ENCODE measurements at places on chromosomes 2 and 18.
A peak's percentile ranks its signal among the peaks of the same experiment; 100 is the strongest.

DNA sequence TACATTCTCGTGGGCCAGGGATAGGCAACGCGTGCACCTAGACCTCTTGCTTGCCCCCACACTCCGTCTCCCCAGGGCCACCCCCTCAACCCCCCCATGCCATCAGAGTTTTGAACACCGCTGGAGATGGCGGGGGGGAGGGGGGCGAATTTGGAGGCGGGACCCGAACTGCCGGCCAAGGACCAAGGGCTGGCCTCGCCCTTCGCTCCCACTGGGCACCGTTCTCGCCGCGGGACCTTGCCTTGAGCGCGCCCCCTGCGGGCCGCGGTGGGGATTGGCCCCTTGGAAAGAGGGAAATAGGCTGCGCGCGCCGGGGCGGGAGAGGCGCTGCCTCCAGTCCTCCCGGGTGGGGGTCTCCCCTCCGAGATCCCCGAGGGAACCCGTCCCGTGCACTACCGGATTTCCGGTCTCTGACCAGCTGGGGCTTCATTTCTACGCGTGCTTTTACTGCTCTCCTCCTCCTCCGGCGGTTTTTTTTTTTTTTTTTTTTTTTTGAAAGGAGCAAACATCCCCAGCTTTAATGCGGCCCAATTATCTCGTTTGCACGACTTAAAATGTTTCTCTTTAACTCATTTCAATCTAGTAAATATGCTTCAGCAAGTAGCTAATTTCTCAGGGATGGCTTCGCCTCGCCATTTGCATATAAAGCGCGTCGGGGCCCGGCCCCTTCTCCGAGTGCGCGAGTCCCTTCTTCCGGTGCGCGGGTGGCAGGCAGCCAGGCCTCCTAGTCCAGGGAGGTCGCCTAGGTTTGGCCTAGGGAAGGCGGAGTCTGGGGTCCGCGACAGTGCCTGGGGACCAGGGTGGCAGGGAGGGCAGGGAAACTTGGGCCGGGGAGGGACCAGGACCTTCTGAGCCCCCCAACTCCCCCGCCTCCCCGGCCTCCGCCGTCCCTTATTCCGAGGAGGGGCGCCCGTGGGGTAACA is 10.0 kb upstream of the GBX2 start:
- DNase-seq = peak; percentile 90

DNA sequence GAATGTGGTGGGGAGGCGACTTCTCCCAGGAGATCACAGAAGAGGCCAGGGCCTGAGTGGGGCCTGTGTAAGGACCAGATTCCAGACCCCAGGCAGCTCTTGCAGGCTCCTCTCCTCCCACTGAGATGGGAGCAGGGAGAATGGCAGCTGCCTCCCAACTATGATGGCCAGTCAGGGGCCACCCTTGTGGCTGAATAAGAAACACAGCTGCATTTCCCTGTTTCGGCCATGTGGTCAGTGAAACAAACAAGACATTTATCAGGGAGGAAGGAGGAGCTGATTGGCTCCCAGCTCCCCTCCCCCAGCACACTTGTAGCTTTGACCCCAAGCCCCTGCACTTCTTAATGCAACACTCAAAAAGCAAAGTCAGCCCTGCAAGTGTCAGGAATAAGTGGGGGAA is 143.5 kb downstream of the CELF4 start:
- no peak for DNase-seq

DNA sequence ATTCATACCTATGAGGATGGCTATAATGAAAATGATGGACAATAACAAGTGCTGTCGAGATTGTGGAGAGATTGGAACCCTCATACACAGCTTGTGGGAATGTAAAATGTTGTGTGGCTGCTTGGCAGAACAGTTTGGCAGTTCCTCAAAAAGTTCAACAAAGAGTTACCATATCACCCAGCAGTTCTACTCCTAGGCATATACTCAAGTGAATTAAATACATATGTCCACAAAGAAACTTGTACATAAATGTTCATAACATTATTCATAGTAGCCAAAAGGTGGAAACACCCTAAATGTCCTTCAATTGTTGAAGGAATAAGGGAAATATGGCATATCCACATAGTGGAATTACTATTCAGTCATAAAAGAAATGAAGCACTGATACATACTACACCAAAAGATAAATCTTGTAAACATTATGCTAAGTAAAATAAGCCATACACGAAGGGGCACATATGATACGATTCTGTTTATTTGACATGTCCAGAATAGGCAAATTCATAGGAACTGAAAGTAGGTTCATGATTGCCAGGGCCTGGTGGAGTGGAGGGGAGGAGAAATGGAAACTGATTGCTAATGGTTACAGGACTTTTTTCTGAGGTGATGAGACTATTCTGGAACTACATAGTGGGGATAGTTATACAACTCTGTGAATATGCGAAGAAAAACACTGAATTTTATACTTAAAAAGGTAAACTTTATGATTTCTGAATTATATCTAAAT is 92.1 kb downstream of the ADAM23 start:
- no peak for DNase-seq

GRCh38 chr2:147639891-147640290 is 204.9 kb upstream of the ACVR2A start:
- no peak for DNase-seq

DNA sequence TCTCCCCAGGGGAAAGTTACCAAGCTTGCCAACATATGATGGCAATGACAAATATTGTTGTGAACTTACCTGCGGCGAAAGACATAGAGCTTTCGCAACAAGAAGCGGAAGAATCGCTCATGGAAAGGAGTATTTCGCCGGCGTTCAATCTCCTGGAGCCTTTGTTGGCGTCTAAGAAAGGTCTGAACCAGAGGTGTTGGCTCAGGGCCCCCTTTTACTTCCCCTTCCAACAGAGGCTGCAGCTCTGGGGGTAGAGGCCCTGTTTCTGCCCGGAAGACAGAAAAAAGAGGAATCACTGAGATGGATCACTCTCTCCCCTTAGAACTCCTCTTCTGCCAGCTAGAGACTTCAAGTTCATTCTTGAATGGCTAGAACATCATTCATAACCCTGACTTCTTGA is 10.8 kb downstream of the GGCX start:
- DNase-seq = no peak

GRCh38 chr2:68952887-68953521 is at the start of gene GKN2:
Gene GKN2, minus strand, starts transcription at chr2:68952893. Its CDS starts 32 bp downstream, at chr2:68952861.
- no peak for DNase-seq

DNA sequence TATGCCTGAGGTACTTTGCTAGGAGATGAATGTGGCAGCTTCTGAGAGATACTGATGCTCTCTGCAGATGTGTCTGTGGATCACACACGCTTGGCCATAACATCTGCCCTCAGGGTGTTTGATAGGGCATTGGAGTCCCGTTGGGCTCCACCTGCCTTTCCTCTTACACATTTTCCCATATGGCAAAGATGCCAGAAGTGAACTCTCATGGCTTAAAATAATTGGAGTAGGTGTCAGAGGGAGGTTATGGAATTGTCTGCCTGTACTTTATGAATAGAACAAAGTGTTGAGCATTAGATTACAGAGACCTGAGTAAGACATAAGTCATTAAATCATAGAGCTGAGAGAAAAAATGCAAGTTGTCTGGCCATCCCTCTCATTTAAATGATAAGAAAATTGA is 75.3 kb upstream of the PNPT1 start:
- no peak for DNase-seq

- DNase-seq = no peak
Measured at GRCh38 chr2:232486558-232487384, 863 bp downstream of the ECEL1 start.

DNA sequence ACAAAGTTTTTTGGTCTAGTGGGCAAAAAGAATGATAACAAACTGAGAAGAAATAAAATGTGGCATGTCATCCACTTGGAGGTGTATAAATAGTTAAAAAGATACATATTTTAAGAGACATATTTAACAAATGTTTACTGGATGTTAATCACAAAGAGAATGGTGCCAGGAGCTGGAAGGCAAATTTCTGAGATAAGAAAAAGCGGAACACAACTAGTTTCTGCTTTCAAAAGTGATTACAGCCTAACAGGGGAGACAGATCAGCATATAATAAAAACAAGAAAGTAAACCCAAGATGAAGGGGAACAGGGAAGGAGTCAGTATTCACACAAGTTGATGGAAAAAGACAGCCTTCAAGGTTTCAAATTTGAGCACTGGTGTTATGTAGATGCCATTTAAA is 91.3 kb downstream of the OLA1 start:
- DNase-seq = no peak

DNA sequence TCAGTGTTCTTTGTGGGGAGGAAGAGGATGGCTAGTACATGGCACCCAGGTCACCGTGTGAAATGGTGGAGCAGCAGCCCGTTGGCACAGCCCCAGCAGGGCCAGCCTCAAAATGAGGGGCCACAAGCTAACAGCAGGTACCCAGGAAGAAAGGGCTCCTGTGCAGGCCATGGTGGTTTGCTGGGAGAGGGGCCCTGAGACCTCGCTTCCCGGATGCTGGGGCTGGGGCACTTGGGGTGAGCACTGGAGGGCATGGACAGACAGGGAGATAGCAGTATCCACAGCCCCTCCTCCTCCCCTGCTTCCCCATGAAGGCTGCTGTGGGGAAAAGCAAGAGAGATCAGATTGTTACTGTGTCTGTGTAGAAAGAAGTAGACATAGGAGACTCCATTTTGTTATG is 16.2 kb upstream of the TEX44 start:
- DNase-seq = no peak

DNA sequence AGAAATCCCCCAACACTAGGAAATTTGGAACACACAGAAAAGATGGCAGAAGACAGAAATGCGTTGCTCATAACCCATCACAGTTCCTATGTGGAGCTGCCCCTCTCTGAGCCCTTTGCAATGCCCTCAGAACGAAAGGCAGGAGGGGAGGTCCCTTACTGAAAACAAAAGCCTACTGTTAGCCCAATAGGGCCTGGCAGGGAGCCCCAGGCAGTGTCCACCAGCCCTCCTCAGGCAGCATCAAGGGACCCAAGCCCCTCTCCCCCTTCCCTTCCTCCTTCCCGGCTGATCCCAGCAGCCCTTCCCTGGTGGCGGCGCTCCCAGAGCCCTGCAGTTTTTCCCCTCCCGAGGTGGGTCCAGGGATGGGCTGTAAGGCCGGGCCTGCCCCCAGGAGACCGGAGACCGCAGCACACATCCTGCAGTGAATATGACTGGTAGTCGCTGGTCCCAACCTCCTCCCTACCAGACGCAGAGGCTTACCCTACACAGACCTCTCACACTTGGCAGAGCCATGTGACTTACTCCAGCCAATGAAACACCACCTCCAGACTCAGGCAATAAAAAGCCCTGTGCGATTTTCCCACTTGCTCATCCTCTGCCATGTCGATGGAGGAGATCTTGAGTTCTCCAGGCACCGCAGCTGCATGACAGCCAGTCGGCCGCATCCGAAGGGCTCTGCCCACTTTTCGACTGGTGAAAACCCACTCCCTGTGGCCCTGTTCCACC is 19.4 kb upstream of the DUSP2 start:
- DNase-seq = no peak

DNA sequence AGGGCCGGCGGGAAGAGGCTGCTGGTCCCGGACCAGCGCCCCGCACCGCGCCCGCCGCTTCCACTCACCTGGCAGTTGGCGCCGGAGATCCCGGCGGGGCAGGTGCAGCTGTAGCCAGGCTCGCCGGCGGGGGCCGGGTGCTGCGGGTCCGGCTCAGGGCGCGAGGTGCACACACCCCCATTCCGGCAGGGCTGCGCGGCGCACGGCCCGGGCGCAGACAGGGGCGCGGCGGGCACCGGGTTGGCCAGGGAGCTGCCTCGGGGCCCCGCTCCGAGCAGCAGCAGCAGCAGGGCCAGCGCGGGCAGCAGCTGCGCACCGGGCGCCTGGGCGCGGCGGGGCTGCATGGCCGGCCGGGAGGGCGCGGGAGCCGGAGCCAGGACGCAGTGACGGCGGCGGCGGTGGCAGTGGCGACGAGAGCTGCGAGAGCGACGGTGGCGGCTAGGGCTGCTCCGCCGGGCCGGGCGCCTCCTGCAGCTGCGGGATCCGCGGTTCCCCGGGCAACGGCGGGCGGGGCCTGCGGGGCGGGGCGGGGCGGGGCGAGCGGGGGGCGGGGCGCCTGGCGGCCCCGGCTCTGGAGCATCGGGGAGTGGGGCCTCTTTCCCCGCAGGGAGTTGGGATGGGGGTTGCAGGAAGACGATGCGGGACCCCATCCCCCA is at the start of gene DNER:
Gene DNER (minus strand): TSS at position 476 of the 656 bp plus-strand sequence. CDS start 132 bp downstream, at position 344.
- DNase-seq = peak; percentile 69

DNA sequence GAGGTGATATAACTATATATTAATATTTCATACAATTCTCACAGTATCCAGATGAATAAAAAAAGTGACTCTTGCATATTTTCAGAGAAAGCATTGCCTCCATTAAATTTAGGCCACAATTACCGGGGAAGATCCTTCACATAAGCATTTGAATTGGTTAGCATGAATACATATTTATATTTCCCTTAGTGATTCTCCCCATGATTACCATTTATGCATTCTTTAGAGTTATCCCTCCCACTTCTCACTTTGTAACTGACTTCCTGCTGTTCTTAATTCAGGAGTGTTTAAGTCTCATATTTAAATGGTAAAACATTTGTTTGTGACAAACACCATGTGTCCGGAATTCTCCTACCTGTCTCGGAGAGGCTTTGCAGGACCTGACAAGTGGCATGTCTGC is 523.4 kb downstream of the CCDC85A start:
- DNase-seq = no peak
